ENCODE measurements at places on chromosomes 4 and X.
A peak's percentile ranks its signal among the peaks of the same experiment; 100 is the strongest.

DNA sequence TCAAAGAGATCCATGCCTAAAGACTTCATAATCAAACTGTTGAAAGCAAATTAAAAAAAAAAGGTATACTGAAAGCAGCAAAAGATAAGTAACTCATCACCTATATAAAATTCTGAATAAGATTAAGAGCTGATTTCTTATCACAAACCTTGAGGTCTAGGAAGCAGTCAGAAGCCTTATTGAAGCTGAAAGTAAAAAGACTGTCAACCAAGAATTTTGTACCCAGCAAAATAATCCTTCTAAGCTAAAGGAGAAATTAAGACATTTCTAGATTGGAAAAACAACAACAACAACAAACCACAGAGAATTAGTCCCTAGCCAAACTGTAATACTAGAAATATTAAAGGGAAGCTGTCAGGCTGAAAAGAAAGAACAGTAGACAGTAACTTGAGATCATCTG lies 622.9 kb downstream of the PCDH7 start:
- DNase-seq: no peak

DNA sequence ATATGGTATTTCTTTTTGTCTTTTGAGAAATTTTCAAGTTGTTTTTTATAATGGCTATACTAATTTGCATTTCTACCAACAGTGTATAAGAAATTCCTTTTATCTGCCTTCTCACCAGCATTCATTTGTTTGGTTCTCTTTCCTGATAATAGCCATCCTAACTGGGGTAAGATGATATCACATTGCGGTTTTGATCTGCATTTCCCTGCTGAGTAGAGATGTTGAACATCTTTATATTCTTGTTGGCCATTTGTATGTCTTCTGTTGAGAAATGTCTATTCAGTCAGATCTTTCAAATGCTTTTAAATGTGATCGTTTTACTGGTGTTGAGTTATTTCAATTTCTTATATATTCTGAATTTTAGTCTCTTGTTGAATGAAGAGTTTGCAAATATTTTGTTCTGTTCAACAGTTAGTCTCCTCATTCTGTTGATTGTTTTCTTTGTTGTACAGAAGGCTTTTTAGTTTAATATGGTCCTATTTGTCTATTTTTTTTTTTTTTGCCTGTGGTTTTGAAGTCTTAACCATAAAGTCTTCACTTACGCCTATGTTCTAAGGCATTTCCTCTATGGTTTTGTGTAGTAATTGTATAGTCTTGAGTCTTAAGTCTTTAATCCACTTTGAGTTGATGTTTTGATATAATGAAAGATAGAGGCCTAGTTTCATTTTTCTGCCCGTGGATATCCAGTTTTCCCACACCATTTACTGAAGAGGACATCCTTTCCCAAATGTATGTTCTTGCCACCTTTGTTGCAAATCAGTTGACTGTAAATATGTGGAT lies 1566.9 kb downstream of the STIM2 start:
- DNase-seq: no peak

GRCh38 chrX:119790977-119791436 lies 423 bp downstream of the RPL39 start:
- peak; percentile 22 for DNase-seq

DNA sequence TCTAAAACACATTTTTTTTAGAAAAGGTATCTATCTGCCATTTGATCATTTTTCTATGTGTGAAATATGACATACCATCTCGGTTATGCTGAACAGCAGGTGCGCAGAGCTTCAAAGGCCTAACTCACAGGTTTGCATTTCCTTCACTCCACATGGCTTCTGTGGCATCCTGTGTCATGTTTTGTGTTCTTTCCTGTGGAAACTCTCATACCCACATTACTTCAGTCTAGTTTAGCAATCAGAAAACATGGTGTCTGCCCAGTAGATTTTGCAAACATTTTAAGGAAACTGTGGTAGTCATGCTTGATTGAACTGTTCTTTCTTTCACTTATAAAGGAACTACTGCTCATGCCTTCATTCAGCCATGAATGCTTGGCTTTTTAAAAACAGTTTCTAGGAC lies 11.3 kb upstream of the ARAP2 start:
- no peak for DNase-seq

DNA sequence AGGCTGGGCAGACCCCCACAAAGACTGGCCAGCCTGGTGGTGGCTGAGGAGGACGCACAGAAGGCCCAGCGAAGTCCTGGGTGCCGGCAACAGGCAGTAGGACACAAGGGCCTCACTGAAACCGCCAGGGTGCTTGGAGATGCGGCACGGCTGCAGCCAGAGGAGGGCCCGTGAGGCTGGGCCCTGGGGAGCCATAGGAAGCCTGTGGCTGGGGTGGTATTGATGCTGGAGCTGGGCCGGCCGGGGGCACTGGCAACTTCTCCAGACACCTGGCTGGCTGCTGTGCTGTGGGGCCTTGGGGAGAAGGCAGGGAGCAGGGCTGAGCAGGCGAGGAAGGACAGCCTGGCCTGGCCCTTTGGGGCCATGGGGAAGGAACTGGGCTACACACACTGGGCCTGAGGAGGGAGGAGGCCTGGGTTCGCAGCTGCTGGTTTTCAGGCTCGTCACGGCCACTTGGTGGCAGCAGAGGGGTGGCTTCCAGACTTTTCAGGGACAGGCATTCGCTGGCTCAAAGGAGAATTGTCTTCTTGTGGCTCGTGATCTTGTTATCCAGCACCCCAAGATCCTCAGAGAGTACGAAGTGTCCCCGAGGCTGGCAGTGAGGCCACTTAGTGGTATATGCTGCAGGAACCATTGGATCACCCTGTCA lies 37.2 kb downstream of the ATP2B3 start:
- peak; percentile 17 for DNase-seq
